ENCODE measurements at places on chromosomes 12 and 14.

GRCh38 chr14:63896278-63896720, 43.5 kb downstream of the SYNE2 start:
- DNase-seq, result no peak
- peaks cover 36% of the 10 kb centered on the region for H3K4me1 ChIP-seq
- H3K27me3 ChIP-seq, result no peaks in the 10 kb centered on the region
- no peak overlapping the region for H3K27ac ChIP-seq

GRCh38 chr12:75943730-75944096, 87.9 kb downstream of the PHLDA1 start:
- no peak overlapping the region for H3K4me3 ChIP-seq
- peaks cover 16% of the 10 kb centered on the region for H3K4me1 ChIP-seq
- peaks cover 3% of the 10 kb centered on the region for H3K36me3 ChIP-seq
- no peaks in the 10 kb centered on the region for H3K27me3 ChIP-seq
- DNase-seq, result no peak
- no peak overlapping the region for H3K27ac ChIP-seq

GRCh38 chr12:46461459-46461858, 88.9 kb upstream of the SLC38A2 start:
- no peaks in the 10 kb centered on the region for H3K4me1 ChIP-seq
- no peak overlapping the region for H3K4me3 ChIP-seq
- H3K36me3 ChIP-seq, result no peaks in the 10 kb centered on the region
- no peaks in the 10 kb centered on the region for H3K27me3 ChIP-seq

GRCh38 chr14:92627707-92628215, 114.2 kb downstream of the RIN3 start:
- H3K27me3 ChIP-seq, result no peaks in the 10 kb centered on the region
- H3K4me3 ChIP-seq, result no peak overlapping the region
- H3K36me3 ChIP-seq, result peaks cover 35% of the 10 kb centered on the region
- H3K4me1 ChIP-seq, result peaks cover 5% of the 10 kb centered on the region
- DNase-seq, result no peak

GRCh38 chr12:13222076-13222475, 25.6 kb downstream of the EMP1 start:
- H3K36me3 ChIP-seq, result no peaks in the 10 kb centered on the region
- peaks cover 23% of the 10 kb centered on the region for H3K27me3 ChIP-seq
- no peaks in the 10 kb centered on the region for H3K4me1 ChIP-seq
- no peak overlapping the region for H3K27ac ChIP-seq
- no peak for DNase-seq

DNA sequence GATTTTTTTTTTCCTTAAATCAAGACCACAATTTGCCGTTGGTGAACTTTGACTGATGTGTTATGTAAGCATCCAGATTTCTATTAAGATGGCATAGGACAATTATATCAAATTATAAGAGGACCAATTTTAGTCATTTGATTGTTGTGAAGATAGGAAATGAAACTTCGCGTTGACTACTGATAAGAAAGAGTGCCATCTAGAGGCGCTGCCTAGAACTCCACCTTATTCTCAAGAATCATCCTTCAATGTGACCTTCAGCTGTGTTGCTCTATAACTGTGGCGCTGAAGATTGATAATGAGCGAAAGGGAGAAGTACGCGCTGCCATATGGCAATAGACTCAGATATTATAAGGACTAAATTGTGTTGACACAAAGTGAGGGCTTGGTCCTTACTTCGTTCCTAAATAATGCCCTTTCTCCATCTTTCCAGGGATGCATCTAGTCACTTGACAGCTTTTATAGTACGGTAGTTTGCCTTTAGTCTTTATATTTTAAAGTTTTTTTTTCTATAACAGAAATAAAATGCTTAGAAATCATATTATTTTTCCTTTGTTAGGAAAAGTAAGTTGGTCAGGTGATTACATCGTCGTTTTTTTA, 350.8 kb upstream of the STXBP6 start:
- no peaks in the 10 kb centered on the region for H3K36me3 ChIP-seq
- DNase-seq, result peak; percentile 56
- H3K27me3 ChIP-seq, result peaks cover 32% of the 10 kb centered on the region
- no peak overlapping the region for H3K27ac ChIP-seq
- no peaks in the 10 kb centered on the region for H3K4me1 ChIP-seq
- H3K4me3 ChIP-seq, result no peak overlapping the region

GRCh38 chr14:95657454-95657853, 28.8 kb upstream of the TCL1B start:
- no peaks in the 10 kb centered on the region for H3K36me3 ChIP-seq
- H3K27me3 ChIP-seq, result peaks cover 2% of the 10 kb centered on the region
- peaks cover 15% of the 10 kb centered on the region for H3K4me1 ChIP-seq
- no peak overlapping the region for H3K4me3 ChIP-seq
- H3K27ac ChIP-seq, result no peak overlapping the region
- DNase-seq, result no peak

- H3K36me3 ChIP-seq, result no peaks in the 10 kb centered on the region
- DNase-seq, result no peak
- H3K27me3 ChIP-seq, result no peaks in the 10 kb centered on the region
- no peak overlapping the region for H3K4me3 ChIP-seq
- peaks cover 25% of the 10 kb centered on the region for H3K4me1 ChIP-seq
- no peak overlapping the region for H3K27ac ChIP-seq
These were observed 177.9 kb upstream of the NUDT4 start for GRCh38 chr12:93199831-93200236.

DNA sequence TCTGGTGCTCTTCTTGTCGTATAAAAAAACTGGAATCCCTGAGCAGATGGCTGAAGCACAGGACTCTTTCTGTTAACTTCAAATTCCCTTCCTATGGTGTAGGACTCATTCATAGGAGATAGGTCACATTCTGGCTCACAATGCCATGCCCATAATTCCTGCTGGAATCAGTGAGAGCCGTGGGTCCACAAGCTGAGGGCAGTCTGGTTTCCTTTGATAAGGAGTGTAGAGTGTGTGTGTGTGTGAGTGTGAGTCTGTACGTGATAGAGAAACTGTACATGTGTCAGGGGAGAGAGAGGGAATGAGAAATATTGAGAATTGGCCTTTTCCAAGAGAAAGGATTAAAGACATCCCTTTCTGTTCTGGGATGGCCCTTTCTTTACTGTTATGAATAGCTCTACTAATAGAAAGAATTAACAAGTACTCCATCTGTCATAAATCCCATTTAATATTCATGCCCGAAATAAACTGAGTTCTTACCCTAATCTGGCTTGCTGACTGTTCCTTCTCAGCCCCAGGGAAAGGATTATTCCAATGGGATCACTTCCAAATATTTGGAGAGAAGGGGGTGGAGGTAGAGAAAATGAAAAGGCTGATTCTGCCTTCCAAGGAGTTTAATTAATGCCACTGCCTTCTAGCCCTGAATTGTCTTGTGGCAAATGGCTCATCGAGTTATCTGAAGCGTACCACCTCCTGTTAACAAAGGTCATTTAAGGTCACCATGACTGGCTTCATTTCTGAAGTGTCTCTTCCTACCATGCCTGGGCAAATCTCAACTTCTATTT, 79.0 kb downstream of the TMX1 start:
- no peaks in the 10 kb centered on the region for H3K27me3 ChIP-seq
- H3K36me3 ChIP-seq, result no peaks in the 10 kb centered on the region
- no peak overlapping the region for H3K27ac ChIP-seq

DNA sequence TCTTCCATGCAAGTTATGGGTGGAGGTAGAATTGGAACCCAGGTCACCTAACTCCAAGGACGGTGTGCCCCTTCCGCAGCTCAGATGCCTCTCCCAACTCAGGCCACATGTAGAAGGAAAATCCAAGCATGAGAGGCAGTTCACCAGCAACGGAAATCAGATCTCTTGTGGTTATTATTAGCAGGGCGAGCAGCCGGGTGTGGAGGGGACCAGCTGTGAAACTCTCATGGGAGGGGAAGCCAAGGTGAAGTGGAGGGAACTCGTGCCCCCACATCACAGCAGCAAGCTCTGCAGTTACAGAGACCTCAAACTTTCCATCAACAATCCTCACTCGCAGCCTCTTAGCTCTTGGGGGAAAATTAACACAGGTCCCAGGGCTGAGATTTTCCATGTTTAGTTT, 79.7 kb downstream of the KSR2 start:
- DNase-seq, result no peak
- no peaks in the 10 kb centered on the region for H3K36me3 ChIP-seq
- no peaks in the 10 kb centered on the region for H3K4me1 ChIP-seq
- H3K4me3 ChIP-seq, result no peak overlapping the region
- H3K27me3 ChIP-seq, result peaks cover 21% of the 10 kb centered on the region
- no peak overlapping the region for H3K27ac ChIP-seq

DNA sequence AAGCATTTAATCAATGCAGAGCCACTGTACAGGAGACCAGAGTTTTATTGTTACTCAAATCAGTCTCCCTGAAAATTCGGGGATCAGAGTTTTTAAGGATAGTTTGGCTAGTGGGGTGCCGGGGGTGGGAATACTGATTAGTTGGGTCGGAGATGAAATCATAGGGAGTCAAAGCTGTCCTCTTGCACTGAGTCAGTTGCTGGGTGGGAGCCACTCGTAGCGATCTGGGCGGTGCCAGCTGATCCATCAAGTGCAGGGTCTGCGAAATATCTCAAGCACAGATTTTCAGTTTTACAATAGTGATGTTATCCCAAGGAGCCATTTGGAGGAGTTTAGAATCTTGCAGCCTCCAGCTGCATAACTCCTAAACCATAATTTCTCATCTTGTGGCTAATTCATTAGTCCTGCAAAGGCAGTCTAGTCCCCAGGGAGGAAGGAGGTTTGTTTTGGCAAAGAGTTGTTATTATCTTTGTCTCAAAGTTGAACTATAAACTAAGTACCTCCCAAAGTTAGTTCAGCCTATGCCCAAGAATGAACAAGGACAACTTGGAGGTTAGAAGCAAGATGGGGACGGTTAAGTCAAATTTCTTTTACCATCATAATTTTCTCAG, 169.4 kb upstream of the PLEKHG7 start:
- no peak for DNase-seq
- H3K27me3 ChIP-seq, result no peaks in the 10 kb centered on the region
- no peak overlapping the region for H3K27ac ChIP-seq
- no peak overlapping the region for H3K4me3 ChIP-seq
- peaks cover 4% of the 10 kb centered on the region for H3K4me1 ChIP-seq

DNA sequence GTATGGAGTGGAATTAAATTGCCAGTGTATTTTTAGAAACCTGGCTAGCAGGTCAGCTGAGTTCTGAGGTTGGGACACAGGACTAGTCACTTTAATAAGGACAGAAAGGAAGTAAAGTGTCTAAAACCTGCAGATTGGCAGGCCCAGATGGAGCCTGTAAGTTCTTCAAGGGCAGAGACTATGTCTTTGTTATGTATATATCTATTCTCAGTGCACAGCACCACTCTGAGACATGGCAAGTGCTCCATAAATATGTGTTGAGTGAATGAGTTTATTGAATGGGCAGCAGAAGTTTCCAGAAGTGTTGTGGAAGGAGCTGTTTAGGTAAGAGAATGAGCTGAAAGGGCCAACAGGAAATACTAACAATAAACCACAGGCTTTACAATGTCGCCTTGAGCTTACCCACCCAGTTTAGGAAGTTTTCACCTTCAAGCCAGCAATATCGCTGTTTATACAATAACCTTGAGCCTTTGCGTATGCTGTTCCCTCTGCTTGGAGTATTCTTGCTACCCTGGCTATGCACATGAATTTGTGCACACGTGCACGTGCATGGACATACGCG, 109.5 kb upstream of the TMPO start:
- no peak for DNase-seq
- H3K36me3 ChIP-seq, result peaks cover 4% of the 10 kb centered on the region
- no peaks in the 10 kb centered on the region for H3K27me3 ChIP-seq

GRCh38 chr14:62988967-62989366, 56.3 kb downstream of the KCNH5 start:
- no peak overlapping the region for H3K4me3 ChIP-seq
- peaks cover 2% of the 10 kb centered on the region for H3K27me3 ChIP-seq
- no peak overlapping the region for H3K27ac ChIP-seq
- H3K4me1 ChIP-seq, result no peaks in the 10 kb centered on the region
- no peak for DNase-seq

DNA sequence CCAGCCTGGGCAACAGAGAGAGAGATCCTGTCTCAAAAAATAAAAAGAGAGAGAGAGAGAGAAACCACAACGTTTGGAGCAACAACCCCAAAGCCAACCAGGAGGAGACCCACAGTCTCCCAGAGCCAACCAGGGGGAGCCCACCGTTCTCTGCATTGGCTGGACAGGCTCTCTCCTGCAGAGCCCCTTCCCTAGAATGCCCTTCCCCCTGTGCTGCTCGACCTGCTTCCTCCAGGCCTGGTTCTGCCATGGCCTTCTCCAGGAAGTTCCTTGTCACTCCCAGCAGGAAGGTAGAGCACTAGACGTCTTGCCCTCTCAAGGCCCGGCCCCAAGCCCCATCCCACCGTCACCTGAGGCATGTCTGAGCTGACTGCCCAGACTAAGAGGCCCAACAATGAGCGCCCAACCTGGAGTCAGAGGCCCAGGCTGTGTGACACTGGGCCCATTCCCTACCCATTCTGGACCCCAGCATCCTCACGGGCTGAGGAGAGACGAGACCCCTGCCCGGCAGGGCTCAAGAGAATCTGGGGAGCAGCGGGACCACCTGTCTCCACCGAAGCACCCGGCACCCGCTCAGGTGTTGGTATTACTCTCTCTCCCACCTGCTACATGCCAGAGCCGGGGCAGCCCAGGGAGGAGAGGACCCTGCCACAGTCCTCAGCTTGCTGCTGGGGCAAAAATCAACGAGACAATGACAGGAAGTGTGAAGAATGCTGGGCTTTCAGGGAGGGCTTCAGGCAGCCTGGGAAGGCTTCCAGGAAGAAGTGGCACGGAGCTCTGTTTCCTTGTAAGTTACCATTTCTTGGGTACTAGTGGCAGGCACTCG, 61.2 kb downstream of the DIO3 start:
- no peak overlapping the region for H3K4me3 ChIP-seq
- H3K4me1 ChIP-seq, result peaks cover 31% of the 10 kb centered on the region
- peak overlapping the region; percentile 83 for H3K27ac ChIP-seq
- peaks cover 3% of the 10 kb centered on the region for H3K27me3 ChIP-seq

DNA sequence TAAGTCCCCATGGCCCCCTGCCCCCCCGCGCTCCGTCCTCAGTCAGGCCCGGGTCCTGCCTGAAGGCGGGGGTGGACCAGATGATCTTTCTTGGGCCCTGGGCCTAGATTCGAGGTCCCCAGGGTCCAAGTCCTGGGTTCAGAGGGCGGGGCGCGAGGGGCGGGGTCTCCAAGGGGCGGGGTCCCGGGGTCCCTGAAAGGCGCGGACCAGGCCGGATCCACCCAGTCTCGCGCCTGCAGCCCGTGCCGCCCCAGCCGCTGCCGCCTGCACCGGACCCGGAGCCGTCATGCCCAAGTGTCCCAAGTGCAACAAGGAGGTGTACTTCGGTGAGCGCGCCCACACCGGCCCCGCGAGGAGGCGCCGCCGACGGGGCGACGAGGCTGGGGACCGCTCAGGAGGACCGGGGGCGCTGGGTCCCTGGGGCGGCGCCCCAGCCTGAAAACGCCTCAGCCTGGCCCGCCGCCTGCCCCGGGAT, 325 bp downstream of the CRIP1 start:
- H3K36me3 ChIP-seq, result no peaks in the 10 kb centered on the region
- DNase-seq, result no peak
- H3K4me1 ChIP-seq, result peaks cover 21% of the 10 kb centered on the region
- H3K27me3 ChIP-seq, result peaks cover 54% of the 10 kb centered on the region
- H3K27ac ChIP-seq, result no peak overlapping the region
